Lung microvascular endothelial cell (primary cell): ENCODE measurements at places on chromosomes 1 and 21.
A peak's percentile ranks its signal among the peaks of the same experiment; 100 is the strongest.

- no peak for DNase-seq
These were observed 83.1 kb downstream of the WDR3 start for GRCh38 chr1:118012515-118013124.

- DNase-seq = no peak
These were observed 37.4 kb upstream of the CASZ1 start for GRCh38 chr1:10833630-10834557.

- DNase-seq = peak; percentile 4
These were observed 352 bp downstream of the KCNK1 start for GRCh38 chr1:233614173-233614742.

GRCh38 chr1:10648689-10649516, 147.5 kb downstream of the CASZ1 start:
- no peak for DNase-seq

DNA sequence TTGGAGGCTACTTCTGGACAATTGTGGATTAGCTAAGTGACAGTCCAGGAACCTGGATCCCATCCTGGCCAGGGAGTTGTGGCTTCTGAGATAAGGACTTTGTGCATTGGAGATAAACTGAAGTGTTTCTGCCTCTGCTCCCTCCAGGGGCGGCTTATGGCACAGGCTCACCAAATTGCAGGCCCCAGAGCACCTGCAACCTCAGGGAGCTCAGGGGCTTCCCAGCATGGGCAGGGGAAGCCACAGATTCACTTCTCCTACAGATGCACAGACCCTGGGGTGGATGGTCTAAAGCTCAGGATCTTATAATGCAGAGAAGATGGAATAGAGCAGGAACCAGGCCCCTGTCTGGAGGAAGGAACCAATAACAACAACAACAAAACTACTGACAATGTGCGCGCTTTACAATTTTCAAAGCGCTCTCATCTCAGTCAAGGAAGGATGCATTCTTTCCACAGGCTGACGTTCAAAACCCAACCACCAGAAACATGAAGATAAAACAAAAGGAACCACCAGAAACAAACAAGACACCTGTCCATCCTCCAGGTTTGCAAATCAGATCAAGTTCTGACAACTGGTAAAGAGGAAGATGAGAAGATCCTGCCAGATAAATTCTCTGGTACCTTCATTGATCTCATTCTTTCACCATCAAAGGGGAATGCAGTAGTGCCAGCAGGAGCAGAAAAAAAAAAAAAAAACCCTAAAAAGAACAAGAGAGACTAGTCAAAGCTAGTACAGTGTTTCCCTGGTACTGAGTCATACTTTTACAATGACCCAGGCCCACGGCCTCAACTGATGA, 121.0 kb upstream of the IRF2BP2 start:
- DNase-seq = peak; percentile 53

- peak; percentile 70 for DNase-seq
These were observed 7.6 kb downstream of the EFHD2 start for GRCh38 chr1:15417059-15417934.

DNA sequence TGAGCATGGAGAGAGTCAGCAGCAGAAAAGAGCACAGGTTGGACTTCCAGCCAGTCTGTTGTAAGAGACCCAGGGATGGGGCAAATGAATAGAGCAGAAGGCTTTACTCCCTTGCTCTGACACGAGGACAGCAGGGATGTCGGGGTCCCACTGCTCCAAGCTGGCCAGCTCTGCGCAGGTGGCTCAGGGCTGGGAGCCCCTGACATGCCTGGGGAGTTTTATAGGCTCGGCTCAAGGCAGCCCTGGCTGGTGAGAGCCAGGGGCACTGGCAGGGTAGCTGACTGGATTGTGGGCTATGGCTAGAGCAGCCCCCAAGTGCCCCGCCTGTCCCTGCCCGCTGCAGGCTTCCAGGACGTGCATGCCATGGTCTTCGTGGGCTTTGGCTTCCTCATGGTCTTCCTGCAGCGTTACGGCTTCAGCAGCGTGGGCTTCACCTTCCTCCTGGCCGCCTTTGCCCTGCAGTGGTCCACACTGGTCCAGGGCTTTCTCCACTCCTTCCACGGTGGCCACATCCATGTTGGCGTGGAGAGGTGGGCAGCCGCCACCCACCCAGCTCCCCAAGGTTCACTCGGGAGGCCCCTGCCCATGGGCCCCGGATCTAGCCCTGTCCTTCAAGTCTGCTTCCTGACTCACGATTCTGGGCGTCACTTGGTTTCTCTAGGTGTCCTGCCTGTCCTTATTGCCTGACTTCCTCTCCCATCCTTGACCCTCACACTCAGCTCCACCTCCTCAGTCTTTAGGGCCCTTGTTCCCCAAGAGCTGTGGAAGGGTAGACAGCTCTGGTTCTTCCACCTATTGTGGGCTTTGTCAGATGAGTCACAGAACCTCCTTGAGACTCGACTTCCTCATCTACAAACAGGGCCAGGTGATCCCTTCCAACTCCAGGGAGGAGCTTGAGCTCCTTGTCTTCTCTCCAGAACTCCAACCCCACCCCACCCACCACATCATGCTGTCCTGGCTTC, 8.2 kb downstream of the RHBG start:
- no peak for DNase-seq

DNA sequence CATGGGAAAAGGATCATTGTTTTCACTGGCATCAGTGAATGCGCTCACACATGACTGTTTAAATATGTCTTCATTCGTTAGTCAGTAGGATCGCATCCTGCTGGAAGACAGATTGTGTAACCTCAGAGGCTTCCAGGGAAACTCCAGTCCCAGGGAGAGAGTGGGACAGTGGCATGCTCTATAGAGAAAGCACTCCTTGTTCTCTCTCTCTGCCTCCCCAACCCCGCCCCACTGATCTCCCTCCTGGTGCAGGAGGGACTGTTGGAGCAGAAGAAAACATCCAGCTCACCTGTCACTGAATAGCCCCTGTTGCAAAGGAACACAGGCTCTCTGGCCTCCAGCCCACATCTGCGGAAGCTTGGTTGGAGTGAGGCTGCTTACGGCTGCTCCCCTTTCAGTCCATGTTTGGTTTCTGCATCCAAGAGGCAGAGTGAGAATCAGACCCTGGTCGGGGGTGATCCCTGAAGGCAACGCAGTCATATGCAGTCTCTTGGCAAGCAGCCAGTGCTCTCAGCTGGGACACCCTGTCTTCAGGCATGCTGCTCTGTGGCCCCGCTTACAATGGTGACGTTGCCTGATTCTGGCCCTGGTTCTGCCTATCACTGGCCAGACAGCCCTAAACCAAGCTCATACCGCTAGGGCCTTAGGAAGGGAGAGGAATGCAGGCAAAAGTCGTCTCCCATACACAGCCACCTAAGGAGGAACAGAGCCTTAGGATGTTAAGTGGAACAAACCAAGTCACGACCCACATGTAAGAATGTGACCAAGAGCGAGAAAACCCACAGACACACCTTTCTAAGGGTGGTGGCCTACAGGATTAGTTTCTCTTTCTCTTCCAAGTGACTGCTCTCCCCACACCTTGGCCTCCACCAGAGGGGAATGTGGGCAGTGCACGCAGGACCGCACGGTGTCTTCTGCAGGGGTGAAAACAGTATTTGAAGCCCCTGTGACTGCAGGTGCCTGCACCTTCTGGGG, 39.7 kb downstream of the BACE2 start:
- peak; percentile 83 for DNase-seq

GRCh38 chr1:230426246-230427093, at the start of gene PGBD5:
Gene PGBD5 (minus strand): TSS chr1:230426332. CDS start chr1:230425928, 404 bp downstream.
- peak; percentile 74 for DNase-seq

DNA sequence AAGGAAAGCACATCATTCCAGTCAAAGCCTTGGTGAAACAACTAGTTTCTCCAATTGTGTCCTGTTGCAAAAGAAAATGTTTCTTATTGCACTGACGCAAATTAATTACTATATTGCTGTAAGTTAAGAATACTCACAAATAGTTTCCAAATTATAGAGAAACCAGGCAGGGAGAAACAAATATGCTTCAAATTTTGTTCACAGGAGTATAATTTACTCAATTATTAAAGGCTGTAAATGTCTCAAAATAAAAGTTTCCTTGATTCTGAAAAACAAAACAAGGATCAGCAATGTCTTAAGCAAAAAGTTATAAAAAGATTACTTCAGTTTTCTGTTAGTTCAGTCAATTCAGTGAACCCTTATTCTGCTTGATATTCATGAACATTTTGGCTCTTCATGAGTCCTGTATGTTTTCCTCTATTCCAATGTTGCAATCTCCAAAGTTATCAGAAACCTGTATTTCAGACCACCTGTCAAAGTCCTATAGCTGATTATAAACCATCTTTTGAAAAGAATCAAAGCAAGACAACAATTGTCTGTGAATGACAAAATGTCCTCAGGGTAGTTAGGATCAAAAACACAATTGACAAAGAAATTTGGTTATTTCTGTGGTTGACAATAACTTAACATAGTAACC, 11.7 kb upstream of the SYPL2 start:
- no peak for DNase-seq

DNA sequence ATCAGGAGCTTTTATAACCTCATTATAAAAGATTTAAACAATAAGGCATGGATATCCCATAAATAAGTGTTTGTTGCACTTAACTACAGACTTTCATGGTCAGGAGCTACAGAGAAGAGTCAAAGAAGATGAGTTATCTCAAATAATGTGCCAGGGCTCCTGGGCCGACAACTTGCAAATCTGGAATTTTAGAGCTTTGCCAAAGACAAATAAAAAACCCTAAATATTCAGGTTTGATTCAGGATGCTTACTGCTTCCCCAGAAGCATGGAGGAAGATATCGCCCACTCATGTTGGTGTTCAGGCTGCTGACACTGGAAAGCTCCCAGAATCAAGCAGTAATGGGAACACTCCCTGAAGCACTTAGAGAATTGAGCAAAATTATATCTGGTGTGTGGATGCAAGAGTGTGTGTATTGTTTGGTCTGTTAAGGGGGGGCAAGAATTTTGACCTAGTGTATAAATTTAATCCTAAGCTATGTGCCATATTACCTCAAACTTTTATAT, 176.9 kb upstream of the ESRRG start:
- DNase-seq = no peak

DNA sequence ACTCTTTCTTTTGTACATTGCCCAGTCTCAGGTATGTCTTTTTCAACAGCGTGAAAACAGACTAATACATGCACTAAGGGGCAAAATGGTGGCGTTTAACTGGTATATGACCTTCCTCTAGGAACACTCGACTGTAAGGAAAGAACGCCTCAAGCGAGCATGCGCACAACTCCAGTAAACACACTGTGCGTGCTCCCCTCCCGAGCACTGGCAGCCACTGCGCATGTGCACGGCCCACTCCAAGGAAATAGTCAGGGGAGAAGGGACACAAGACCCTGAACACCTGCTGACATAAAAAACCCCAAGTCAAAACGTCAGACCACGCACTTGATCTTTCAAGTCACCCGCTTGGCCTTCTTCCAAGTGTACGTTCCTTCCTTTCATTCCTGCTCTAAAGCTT, 173.5 kb downstream of the NPHP4 start:
- no peak for DNase-seq

DNA sequence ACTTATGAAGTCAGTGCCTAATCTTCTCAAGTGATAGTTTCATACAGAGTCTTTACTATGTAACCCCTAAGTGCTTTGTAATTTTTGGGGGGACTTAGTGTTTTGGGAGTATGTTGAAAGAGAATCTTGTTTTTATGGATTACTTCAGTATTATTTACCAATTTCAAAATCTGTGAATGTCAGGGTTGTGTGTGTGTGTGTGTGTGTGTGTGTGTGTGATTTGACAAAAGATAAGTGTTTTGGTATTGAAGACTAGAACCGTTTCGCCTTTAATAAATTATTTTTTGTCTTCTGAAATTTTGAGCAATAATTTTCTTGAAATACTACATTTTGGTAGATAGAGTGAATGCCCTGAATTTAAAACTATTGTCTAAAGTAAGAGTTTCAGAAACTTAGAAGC, 5.8 kb downstream of the MAGI3 start:
- no peak for DNase-seq

GRCh38 chr1:109184687-109185086, 29.0 kb upstream of the SARS1 start:
- DNase-seq = no peak

GRCh38 chr1:220893701-220894024, 14.4 kb downstream of the HLX start:
- DNase-seq = no peak

GRCh38 chr1:9161963-9162362, 33.1 kb upstream of the GPR157 start:
- no peak for DNase-seq
